ENCODE measurements at places on chromosomes 5 and 9.

- no peak for DNase-seq
These were observed 73.8 kb downstream of the LHFPL2 start for GRCh38 chr5:78574731-78575161.

- DNase-seq = no peak
These were observed 88.0 kb upstream of the NFIB start for GRCh38 chr9:14401911-14402310.

DNA sequence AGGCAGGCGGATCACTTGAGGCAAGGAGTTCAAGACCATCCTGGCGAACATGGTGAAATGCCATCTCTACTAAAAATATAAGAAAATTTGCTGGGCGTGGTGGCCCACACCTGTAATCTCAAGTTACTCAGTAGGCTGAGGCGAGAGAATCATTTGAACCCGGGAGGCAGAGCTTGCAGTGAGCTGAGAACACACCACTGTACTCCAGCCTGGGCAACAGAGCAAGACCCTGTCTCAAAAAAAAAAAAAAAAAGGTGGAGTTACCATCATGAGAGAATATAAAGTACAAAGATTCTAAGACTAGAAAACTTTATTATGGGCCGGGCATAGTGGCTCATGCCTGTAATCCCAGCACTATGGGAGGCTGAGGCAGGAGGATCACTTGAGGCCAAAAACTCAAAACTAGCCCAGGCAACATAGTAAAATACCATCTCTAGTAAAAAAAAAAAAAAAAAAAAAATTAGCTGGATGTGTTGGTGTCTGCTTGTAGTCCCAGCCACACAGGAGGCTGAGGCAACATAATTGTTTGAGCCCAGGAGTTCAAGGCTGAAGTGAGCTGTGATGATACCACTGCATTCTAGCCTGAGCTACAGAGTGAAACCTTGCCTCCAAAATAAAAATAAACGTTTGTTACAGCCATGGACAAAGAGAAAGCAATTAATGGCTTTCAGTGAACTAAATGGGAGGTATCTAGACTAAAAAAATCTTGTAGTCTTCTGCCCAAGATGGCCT, 12.9 kb downstream of the ANXA2R start:
- DNase-seq = no peak

- no peak for DNase-seq
These were observed 26.5 kb downstream of the UBE2R2 start for GRCh38 chr9:33843312-33843961.

- no peak for DNase-seq
These were observed 143.6 kb downstream of the MRPS30 start for GRCh38 chr5:44952376-44952775.

- DNase-seq = no peak
These were observed 75.7 kb upstream of the SAP30L start for GRCh38 chr5:154370119-154370518.

GRCh38 chr5:75526070-75526469, 14.4 kb downstream of the POLK start:
- no peak for DNase-seq

DNA sequence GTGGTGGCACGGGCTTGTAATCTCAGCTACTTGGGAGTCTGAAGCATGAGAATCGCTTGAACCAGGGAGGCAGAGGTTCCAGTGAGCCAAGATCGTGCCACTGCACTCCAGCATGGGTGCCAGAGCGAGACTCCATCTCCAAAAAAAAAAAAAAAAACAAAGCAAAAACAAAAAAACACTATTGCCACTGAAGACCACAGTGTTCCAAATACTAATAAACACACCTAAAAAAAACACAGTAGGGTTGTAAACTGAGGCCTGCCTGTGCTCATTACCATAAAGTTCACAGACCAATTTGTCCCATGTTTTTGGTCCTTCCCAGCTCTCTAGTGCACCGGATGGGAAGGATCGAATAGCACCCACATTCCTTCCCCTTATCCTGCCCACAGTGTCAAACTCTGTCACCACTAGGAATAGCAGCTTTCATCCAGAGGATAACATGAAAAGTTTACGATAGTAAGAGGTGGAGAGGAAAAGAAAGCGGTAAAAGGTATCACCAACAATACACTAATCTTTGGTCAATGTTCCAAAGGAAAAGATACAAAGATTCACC, 49.2 kb downstream of the MYO10 start:
- no peak for DNase-seq
